ENCODE measurements at places on chromosomes 13 and 19. TPM values are rescaled to one million over a fixed set of nuclear protein-coding genes. Genes with fewer than 3 reads are reported as not detected.

Gene KCTD4
- not detected for total RNA-seq

Gene FAM216B
- 0.43 TPM for total RNA-seq

Gene BRSK1
- 12.6 TPM for total RNA-seq

- DNase-seq, result no peak
Observed at GRCh38 chr13:31697290-31697689, 42.0 kb upstream of the RXFP2 start.

- no peak for DNase-seq
Observed at GRCh38 chr13:52780092-52780491, 40.5 kb upstream of the CNMD start.

GRCh38 chr13:71034018-71034417 is 833.0 kb downstream of the DACH1 start:
- DNase-seq, result no peak

- no peak for DNase-seq
Observed at GRCh38 chr19:27740396-27740795, 1472.6 kb downstream of the UQCRFS1 start.

- no peak for DNase-seq
Observed at GRCh38 chr19:13726323-13726722, 38.0 kb upstream of the MRI1 start.

GRCh38 chr19:2487842-2488241 is 11.9 kb downstream of the GADD45B start:
- no peak for DNase-seq

DNA sequence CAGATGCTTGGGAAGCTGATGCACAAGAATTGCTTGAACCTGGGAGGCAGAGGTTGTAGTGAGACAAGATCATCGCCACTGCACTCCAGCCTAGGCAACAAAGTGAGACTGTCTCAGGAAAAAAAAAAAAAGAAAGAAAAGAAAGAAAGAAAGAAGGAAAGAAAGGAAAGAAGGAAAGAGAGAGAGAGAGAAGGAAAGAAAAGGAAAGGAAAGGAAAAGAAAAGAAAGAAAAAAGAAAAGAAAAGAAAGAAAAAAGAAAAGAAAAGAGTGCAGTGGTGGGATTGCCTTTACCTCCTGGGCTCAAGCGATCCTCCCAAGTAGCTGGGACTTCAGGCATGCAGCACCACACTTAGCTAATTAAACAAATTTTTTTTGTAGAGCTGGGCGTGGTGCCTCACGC is 12.9 kb downstream of the OLFM2 start:
- DNase-seq, result no peak
